ENCODE measurements at places on chromosomes 3 and 15. TPM values are rescaled to one million over a fixed set of nuclear protein-coding genes. Genes with fewer than 3 reads are reported as not detected.
A peak's percentile ranks its signal among the peaks of the same experiment; 100 is the strongest.

GRCh38 chr3:165669967-165670366, 167.3 kb downstream of the BCHE start:
- no peaks in the 10 kb centered on the region for H3K36me3 ChIP-seq
- H3K27me3 ChIP-seq, result no peaks in the 10 kb centered on the region
- no peak for DNase-seq
- no peak overlapping the region for H3K4me3 ChIP-seq

- H3K4me1 ChIP-seq, result no peaks in the 10 kb centered on the region
- no peaks in the 10 kb centered on the region for H3K36me3 ChIP-seq
- no peak overlapping the region for H3K4me3 ChIP-seq
Measured at GRCh38 chr3:108863799-108864135, 41.2 kb downstream of the TRAT1 start.

- peak overlapping the region; percentile 56 for H3K27ac ChIP-seq
- H3K27me3 ChIP-seq, result no peaks in the 10 kb centered on the region
- no peaks in the 10 kb centered on the region for H3K36me3 ChIP-seq
Measured at GRCh38 chr15:92664178-92664900, 8.8 kb upstream of the FAM174B start.

GRCh38 chr15:25427861-25428260, 11.0 kb downstream of the UBE3A start:
- no peak for DNase-seq
- no peaks in the 10 kb centered on the region for H3K36me3 ChIP-seq
- H3K27ac ChIP-seq, result no peak overlapping the region

DNA sequence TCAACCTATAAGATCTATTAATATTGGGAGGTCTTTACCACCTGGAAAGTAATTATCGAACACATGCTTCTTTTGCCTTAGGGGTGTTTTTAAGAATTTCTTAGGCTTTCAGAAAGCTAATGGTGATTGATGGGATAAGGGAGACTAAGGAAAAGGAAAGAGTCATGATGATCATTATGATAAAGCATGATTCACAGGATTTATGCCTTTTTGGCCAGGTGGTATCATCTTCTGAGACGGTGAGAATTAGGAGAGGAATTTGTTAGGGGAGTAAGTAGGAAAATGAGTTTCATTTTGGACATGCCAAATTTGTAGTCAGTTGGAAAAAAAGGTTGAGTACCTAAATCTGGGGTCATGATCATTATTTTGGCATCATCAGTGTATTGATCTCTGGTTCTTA, 8.9 kb downstream of the ARMC8 start:
- H3K27me3 ChIP-seq, result no peaks in the 10 kb centered on the region
- no peaks in the 10 kb centered on the region for H3K4me1 ChIP-seq
- H3K4me3 ChIP-seq, result no peak overlapping the region
- DNase-seq, result no peak
- H3K36me3 ChIP-seq, result no peaks in the 10 kb centered on the region
- H3K27ac ChIP-seq, result no peak overlapping the region

SNRPN gene
- total RNA-seq, result 511 TPM

DNA sequence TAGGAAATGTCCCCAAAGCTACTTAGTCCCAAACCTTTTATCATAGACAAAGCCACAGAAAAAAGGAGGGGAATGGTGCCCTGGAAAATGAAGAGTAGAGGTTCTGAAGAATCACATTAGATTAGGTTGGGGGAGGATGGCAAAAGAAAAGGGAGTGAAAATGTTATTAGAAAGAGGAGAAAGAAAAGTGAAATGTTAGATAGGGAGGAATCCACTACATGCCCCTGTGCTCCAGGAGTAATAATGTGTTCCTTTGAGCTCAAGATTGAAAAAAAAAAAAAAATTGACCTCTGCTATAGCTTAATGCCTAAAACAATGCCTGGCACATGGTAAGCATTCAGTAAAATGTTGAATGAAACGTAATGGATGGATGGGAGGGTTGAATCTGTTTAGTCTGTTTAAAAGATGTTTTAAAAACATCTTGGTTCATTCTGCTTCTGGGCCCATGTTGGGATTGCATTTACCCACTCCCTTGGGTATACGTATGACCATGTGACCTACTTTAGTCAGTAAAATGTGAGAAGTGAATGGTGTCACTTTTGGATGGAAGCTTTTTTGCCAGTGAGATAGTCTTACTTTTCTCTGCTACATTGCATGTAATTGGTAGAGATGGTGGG, 19.0 kb downstream of the MAPK6 start:
- peaks cover 34% of the 10 kb centered on the region for H3K4me1 ChIP-seq
- no peak overlapping the region for H3K27ac ChIP-seq
- H3K27me3 ChIP-seq, result no peaks in the 10 kb centered on the region
- H3K36me3 ChIP-seq, result no peaks in the 10 kb centered on the region
- DNase-seq, result no peak

ARPP19 gene
- 90.2 TPM for total RNA-seq
